ENCODE measurements at places on chromosomes 6 and 20. TPM values are rescaled to one million over a fixed set of nuclear protein-coding genes. Genes with fewer than 3 reads are reported as not detected.

ELOVL4 gene
- total RNA-seq: 1.1 TPM

TMEM244 gene
- total RNA-seq: not detected

ULBP1 gene
- 0.10 TPM for total RNA-seq

PRPF6 gene
- 51.1 TPM for total RNA-seq

ZNF831 gene
- 0.10 TPM for total RNA-seq

Measured in ovary (tissue), 10 donors.